ENCODE measurements at places on chromosomes 2 and 18. TPM values are rescaled to one million over a fixed set of nuclear protein-coding genes. Genes with fewer than 3 reads are reported as not detected.

Gene LHCGR
- not detected for total RNA-seq

Gene DNAJC5G
- total RNA-seq: not detected

Gene PDE1A
- 0.46 TPM for total RNA-seq

Gene MRPS5
- 59.1 TPM for total RNA-seq

Gene DIPK1C
- total RNA-seq: not detected

Gene ICOS
- not detected for total RNA-seq

Gene KCNS3
- total RNA-seq: 1.8 TPM

Gene RNU2-63P
- 88.5 TPM for total RNA-seq

Gene MAP3K19
- total RNA-seq: not detected

Gene RIT2
- not detected for total RNA-seq

Gene RAD51AP2
- not detected for total RNA-seq

Gene FOXD4L1
- not detected for total RNA-seq

Gene SNRPD1
- total RNA-seq: 19.6 TPM
